ENCODE measurements at places on chromosomes 2 and 18.
A peak's percentile ranks its signal among the peaks of the same experiment; 100 is the strongest.

DNA sequence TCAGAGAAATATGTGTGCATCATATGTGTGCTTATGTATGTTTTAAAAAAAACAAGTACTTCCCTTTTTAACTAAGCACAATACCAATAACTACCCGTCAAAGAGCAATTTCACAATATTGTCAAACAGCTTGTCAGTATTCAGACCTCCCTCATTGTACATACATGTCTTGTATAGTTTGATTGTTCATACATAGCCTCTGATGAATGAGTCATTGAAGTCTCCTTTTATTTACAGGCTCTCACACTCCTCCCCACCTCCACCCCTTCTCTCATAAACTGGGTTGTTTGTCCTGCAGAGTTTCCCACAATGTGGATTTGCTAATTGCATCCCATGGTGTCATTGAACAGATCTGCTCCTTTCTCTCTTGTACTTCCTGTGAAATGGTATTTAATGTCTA lies 132.8 kb upstream of the L3MBTL4 start:
- DNase-seq = no peak

DNA sequence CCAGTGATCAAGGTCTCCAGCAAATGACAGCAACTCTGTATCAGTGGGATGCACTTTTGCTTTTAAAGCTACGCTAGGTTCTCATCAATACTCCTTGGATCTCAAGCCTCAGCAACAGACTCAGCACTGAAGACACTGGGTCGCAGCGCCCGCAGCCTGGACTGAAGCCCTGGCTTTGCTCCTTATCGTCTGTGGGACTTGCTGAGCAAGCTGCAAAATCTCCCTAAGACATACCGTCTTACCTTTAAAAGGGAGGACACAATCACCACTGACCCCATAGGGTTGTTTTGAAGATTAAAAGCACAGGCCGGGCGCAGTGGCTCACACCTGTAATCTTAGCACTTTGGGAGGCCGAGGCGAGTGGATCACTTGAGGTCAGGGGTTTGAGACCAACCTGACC lies 8.1 kb downstream of the CYB5A start:
- DNase-seq = no peak

GRCh38 chr2:28052691-28053090 lies 162.2 kb downstream of the BABAM2 start:
- DNase-seq = no peak

DNA sequence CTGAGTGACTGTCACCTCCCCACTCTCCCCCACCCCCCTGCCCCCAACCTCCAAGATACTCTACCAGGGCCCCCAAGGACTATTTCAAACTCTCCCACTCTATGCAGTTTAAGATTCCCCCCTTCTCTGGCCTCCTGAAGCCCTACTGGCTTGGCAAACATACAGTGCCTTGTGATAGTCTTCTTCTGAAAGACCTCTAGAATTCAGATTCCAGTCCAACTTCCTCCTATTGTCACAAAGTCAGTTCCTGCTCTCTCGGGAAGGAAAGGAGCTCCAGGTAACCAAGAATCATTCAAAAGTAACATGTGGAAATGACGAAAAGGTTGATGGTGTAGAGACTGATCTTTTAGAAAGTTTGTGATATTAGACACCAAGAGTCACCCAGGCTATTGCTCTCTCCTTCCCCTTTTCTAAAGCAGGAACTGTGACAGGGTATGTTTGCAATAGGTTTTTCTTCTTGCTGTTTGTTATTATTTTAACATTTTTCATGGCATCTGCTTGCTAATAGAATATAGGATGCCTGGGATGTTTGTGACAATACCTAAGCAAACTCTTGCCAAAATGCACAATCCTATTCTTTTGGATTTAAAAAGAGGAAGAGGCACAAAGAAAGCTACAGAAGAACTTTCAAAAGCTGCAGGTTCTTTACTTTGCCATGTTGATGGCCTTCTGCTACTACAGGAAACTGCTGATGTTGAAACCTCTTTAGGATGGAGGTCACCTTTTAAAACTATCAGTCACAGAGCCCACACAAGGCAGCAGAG lies 93.5 kb upstream of the MGAT4A start:
- DNase-seq = peak; percentile 49

- no peak for DNase-seq
These were observed 152.8 kb downstream of the TFCP2L1 start for GRCh38 chr2:121132054-121132761.

DNA sequence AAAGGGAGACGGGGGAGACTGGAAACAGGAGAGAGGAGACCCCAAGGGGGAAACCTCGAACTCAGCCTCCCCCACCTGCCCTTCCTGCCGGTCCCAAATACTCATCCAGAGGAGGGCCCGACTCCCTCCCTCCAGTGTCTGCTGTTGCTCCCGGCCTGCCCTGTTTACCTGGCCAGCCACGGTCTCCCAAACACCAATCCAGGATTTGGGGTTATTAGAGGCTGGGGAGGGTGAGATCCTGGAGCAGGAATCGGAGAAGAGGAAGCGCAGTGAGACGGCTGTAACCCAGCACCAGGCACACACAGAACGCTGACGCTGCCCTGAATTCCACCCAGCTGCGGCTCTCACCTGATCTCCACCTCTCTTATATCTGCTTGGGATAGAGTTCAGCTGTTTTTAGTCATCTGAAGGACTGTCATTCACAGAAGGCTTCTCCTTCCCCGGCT lies 213.0 kb downstream of the TNS1 start:
- DNase-seq = peak; percentile 25

- no peak for DNase-seq
These were observed 113.5 kb downstream of the RTN4 start for GRCh38 chr2:54936766-54937165.

DNA sequence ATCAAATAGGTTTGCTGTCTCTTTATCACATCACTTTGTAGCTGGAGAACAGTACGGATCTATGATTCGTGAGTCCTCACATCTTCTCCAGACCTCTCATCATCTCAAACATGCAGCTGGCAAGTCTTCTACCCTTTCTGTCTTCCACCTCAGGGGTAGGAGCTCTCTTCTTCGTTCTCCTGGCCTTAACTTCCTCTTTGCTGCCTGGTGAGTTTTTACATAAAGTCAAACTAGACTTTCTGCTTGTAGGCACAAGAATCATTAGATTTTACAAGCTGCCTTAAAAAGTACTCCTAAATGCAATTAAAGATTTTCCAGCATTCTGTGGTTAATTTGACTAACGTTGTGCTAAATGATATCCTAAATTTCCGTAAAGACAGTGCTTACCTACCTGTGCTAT lies 43.7 kb upstream of the TANK start:
- DNase-seq = peak; percentile 28

- DNase-seq = no peak
These were observed 310.6 kb upstream of the ZEB2 start for GRCh38 chr2:144830543-144830942.

- DNase-seq = no peak
These were observed 9.7 kb downstream of the STARD7 start for GRCh38 chr2:96198921-96199320.

DNA sequence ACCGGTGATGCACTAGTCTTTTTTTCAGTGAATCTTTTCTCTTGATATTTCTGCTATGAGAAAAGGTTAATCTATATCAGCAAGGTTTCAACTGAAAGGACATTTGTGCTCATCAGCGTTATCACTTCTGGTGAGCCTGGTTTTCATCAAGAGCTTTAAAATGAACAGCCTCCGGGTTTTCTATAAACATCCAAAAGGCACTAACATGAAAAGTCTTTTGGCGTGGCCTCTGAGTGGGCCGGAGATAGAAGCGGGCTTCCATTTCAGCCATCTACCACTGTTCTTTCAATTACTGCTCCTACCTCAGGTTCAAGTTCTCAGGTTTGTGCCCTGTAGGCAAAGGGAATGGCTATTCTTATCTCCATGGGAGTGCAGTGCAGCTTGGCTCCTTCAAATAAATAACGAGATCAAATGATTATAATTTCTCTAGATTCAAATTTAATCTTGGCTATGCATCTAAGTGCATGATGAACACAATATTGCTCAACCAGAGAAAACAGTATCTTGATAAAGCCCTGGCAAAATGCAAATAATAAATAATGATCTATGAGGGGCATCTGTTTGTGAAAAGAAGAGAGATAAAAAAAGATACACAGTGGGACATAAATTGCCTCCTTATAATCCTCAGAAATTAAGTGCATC lies 314.8 kb downstream of the CDH2 start:
- no peak for DNase-seq

DNA sequence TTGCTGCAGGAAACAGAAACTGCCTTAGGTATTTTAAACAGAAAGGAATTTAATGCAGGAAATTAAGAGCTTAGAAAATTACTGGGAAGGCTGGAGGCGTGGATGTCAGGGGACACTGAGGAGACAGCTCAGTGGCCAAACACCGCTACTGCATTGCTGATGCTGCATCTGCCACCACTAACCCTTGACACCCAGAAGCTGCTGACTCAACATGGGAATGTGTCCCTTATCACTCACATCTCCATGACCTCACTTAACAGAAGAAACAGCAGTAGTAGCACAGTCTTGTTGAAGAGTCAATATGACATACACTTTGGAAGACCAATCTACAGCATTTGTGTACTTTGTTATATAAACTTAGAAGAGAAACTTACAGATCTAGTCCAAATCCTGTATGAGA lies 906.1 kb downstream of the SLC4A3 start:
- DNase-seq = peak; percentile 4
